ENCODE measurements at places on chromosomes 12 and 14.

- DNase-seq = no peak
Measured at GRCh38 chr12:106037524-106038298, 101.0 kb downstream of the NUAK1 start.

GRCh38 chr14:79342942-79343341 is 868.4 kb downstream of the DIO2 start:
- no peak for DNase-seq

DNA sequence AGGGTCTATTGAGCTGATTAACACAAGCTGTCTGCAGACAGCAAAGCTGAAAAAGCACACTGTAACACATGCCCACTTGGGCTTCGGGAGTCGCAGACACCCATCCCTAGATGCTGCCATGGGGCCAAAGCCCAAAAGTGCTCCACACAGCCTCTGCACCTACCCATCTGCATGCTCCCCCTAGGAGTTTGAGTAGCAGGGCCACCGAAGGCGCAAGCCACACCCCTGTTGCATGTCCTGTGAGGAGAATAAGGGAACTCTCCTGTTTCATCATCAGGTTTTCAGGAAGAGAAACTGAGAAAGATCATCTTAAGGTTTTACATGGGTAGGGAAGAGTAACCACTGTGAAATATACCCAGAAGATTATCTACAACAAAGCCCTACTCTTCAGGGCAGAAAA is 5.6 kb upstream of the ST8SIA1 start:
- no peak for DNase-seq

DNA sequence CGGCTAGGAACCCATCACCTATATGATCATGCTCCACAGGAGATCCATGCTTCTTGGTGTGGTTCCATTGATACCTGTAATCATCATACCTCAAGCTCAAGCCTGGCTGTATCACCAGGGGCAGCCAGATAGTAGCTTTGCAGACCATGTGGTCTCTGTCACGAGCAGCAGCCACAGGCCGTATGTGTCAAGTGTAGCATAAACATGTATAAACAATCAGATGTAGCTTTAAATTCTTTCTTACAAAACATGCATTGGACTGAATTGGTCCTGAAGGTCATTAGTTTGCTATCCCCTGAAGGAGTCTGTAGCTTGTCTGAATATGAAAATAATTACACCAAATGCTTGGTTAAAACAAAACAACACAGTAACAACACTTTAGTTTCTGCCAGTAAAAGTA is 1223.2 kb upstream of the TMEM132C start:
- no peak for DNase-seq

- no peak for DNase-seq
Measured at GRCh38 chr14:66443785-66444184, 42.4 kb upstream of the CCDC196 start.

DNA sequence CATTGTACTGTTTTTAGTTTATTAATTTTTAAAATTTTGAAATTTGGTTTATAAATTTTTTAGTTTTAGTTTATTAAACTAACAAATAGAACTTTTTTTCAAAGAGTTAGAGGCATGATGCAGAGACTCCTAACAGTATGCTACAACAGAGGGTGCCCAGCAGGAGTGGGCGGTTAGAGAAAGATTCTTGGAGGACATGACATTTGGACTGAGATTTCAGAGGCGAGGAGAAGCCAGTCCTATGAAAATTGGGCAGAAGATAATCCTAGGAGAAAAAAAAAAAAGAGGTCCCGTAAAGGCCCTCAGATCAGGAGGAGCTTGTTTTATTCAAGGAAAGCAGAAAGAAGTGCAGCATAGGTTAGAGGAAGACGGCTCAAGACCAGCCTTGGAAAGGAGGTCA is 21.7 kb downstream of the KCNK10 start:
- no peak for DNase-seq

DNA sequence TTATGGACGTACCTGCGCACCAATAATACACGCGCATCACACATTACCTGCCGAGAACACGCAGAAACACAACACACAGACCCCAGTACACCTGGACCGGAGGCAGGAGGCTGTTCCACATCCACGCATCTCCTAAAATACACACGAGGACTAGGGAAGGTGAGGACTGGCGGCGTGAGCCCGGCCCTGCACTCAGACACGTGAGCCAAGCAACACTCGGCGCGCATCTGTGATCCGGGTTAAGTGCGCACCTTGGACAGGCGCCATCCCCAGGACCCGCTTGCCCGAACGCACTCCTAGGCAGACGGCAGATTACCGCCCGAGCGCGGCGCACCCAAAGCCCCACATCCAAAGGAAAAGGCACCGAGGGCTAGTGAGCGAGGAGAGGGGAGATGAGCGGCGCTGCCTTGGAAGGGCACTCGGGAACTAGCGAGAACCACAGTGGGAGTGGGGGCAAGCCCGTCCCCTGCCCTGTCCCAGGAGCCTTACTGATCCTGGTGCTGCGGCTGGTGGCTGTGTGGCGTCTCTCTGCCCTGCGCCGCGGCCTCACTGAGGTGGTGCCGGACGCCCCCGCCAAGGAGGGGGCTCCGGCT is 417 bp downstream of the GLS2 start:
- DNase-seq = peak; percentile 40

DNA sequence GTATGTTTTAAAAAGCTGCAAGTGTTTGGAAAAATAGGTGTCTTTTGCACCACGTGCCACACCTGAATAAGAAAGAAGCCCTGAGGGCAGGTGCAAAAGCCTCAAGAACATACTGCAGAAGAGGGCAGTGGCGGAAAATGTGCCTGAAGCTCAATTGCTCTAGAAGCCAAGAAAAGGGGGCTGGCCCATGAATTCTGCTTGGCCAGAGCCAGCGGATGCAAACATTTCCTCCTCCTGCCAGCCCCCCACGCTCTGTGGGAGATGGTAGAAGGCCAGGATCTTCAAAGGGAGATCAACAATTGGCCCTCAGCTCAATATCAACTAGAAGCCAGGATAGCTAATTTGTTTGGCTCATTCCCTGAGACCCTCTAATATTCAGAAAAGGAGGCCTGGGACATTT is 80.3 kb upstream of the TMEM132D start:
- DNase-seq = no peak

- no peak for DNase-seq
Measured at GRCh38 chr12:52794479-52795331, 1.2 kb downstream of the KRT3 start.

DNA sequence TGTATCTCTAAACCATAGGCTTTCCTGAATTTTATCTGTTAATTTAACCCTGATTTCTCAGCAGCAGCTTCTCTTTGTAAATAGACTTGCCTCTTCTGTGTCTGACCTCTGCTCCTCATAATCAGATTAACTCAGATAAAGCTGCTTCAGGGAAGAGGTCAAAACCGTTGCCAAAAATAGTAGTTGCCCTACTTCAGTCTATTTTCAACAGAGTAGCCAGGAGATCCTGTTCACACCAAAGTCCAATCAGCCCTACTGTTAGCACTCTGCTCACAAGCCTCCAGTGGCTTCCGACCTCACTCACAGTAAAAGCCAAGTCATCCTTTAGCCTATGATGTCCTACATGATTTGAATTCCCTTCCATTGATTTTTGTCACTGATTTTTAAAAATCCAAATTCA is 258.4 kb downstream of the PPFIA2 start:
- DNase-seq = no peak

GRCh38 chr12:47887529-47887928 is 17.3 kb downstream of the VDR start:
- DNase-seq = no peak

DNA sequence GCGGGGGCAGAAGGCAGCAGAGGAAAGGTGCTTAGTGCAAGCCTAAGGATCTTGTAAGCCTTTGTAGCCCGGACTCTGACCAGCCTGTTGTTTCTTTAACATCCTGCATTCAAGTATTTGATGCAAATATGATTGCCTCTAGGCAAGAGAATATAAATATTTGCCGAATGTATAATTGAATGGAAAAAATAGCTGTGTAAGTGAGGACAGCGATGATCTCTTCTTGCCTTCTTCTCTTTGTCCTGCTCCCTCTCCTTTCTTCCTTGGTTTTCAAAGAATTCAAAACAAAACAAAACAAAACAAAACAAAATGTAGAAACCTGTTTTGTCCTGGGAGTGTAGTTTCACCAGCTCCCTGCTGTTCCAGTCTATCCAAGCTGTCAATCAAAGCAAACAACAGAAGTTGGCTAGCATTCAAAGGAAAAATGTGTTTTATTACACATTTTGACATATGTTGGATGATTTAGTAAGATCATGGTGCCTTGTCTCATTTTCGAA is 74.9 kb upstream of the CPM start:
- no peak for DNase-seq

DNA sequence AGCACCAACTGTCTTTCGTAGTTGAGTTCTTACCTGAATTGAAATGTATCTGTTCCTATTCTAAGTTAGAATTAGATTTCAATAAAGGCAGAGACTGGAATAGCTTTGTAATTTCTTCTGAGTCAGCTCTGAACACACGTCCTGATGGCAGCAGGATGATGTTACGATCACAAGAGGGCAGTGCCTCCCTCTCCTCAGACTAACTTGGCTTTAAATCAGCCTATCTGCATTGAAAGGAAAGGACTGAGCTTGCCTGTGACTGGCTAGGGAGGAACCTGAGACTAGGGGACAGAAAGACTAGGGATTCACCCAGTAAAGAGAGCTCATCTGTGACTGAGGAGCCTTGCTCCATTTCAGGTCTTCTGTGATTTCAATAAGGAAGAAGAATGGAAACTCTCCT is 323.7 kb upstream of the OR4E1 start:
- no peak for DNase-seq

GRCh38 chr12:29739279-29739991 is 44.3 kb downstream of the TMTC1 start:
- DNase-seq = no peak

DNA sequence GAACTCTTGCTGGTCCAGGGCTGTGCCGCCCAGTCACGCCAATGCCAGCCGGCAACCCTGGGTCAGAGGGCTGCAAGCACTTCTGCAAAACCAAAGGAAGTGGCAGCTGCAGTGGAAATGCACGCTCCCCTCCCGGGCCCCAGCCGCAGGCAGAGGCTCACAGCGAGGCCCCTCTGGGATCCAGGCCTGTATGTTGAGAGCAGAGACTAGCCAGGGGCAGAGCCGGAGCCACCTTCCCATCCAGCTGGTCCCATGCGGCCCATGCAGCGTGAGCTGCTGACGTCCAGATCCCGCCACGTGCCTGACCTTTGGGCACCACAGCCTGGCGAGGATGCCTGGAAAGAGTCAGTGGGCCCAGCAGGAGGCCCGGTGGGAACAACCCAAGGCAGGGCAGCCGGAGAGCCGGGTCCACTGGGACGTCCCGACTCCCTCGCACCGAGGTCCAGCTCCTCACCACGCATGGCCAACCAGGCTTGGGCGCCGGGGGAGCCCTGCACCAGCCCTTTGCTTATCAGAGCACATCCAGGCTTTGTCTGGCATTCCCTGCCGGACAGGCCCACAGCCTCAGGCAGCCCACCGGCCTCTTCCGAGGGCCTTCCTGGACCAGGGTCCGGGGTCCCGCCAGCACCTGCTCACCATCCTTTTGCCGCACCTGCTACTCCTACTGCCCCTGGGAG is 4.3 kb downstream of the GPR132 start:
- DNase-seq = peak; percentile 83

- DNase-seq = no peak
Measured at GRCh38 chr12:9344541-9344940, 136.3 kb upstream of the PZP start.

GRCh38 chr12:123026094-123026853 is 45.8 kb downstream of the ARL6IP4 start:
- DNase-seq = no peak

DNA sequence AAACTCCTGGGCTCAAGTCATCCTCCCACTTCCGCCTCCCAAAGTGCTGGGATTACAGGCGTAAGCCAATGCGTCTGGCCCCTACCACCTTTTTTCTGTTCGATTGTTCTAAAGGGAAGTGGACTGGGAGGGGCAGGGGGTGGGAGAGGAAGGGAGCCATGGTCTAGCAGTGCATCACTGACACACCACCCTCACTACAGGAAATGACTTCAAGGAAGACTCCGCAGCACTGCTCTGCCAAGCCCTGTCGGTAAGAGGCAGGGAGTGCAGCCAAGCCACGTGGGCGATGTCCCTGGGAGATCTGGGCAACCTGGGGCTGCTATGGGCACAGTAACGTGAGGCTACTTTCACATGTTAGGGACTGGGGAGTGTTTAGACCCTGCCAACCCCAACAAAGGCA is 18.0 kb downstream of the LRRC74A start:
- DNase-seq = peak; percentile 61

GRCh38 chr12:116406529-116406928 is 129.0 kb upstream of the MED13L start:
- peak; percentile 79 for DNase-seq

DNA sequence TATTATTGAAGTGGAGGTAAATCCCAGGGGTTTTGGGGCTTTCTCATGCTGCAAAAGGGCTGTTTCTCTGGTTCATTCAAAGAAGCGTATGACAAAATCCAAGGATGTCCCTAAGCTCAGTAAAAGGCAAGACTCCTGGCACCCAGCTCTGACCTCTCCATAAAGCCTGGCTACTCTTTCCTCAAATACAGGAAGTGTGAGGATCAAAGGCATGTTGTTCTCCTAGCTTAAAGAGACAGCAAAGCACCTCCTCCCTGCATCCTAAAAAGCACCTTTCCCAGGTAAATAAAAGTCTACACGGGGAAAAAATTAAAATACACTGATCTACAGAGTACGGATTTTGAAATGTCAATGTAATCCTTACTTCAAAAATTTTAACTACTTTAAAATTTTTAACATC is 118.6 kb downstream of the LMNTD1 start:
- no peak for DNase-seq

DNA sequence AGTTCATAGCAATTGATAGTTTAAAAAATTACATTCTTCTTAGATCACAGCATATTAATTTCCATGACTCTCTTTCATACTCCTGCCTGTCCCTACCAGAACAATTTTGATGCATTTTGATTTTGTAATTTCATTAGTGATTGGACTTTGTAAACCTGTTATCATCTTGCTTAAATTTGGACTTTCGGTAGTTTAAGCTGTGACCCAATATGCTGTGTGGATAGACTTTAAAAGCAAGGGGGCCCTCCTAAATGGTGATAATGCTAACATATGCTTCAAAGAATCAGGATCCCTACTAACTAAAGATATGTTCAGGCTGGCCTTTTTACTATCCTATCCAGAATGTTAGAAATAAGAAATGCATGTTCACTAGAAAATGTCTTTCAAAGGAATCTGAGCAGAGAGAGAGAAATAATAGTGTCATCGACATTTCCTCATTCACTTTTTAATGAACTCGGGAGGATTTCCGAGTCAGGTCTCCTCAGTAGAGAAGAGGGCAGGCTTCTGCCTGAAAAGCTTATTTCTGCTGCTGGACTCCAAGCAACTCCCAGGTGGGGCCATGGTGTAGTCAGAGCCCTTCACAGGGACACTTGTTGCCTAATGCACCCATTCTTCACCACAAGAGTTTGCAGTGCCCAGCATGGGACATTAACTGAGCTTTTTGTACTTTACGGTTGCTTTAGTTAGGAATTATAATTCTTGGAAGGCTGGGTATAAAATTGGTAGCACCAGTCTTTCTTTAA is 16.7 kb downstream of the SLC38A4 start:
- DNase-seq = no peak

DNA sequence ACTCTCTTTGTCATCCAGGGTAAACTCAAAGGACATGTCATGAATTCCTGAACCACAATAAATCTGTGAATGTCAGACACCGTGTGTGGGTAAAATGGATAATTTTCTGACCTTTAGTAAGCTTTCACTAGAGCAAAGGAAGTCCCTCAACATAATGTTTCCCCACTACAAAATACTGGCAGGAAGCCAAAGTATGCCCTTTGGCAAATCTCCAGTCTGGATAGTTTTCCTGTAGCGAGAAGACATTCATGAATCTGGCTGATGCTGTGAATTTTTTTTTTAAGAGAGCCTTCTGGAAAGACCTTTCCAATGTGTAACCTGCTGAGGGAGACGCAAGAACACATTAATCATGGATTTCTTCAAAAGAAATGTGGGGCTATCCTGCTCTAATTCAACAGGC is 389.6 kb upstream of the DDHD1 start:
- peak; percentile 69 for DNase-seq

Data from femur (tissue), 1 donor.